ENCODE measurements at places on chromosomes 16 and 17.

- no peak for DNase-seq
These were observed 48.6 kb upstream of the MNT start for GRCh38 chr17:2449486-2449885.

GRCh38 chr16:3494386-3494973 lies 809 bp downstream of the C16orf90 start:
- no peak for DNase-seq

DNA sequence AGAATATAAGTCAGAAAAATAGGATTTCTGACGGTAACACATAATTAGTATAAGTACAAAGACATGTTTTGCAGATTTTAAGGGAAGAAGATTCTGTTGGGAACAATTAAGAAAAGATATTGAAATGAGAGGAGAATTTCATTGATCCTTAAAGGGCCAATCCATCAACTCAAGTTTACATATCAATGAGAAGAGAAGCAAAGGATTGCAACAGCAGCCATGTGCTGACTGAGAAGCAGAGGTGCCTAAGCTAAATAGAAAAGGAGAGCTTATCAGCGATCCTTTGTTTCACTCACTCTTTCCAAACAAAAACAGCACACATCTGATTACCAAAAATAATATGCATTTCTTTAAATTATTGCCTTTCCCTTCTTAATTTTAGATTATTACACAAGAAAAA lies 94.6 kb downstream of the ITFG1 start:
- no peak for DNase-seq

DNA sequence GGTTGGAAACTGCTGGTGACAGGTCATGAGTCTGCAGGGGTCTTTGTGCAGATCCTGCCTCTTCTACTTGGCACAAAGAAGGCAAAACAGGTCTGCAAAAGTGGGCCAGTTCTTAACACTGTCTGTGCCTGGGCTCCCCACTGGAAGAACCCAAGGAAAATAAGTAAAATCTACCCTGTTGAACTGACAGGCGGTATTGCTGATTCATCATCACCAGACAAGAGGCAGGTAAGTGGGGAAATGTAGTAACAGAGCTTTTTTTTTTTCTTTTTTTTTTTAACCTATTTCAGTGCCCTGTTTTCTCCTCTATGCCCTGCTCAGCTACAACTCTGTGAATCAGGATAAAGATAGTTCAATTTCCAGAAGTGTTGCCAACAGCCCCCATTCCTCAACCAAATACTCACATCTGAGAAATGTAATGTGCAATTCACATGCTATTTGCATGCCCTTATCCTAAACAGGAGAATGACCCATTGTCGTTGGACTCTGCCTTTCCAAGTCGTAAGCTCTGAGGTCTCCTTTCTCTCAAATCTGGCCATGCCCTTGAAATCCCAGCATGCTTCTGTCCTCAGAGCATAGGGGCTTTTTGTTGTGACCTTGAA lies 237.0 kb downstream of the SOX9 start:
- no peak for DNase-seq

GRCh38 chr16:29877266-29877961 lies 14.4 kb upstream of the CDIPT start:
- peak; percentile 71 for DNase-seq
